ENCODE measurements at places on chromosomes 2 and 18.

GRCh38 chr2:129248198-129248597 is 731.3 kb upstream of the RAB6C start:
- DNase-seq: no peak

- peak; percentile 8 for DNase-seq
Observed at GRCh38 chr18:61554117-61554776, 221.0 kb downstream of the CDH20 start.

DNA sequence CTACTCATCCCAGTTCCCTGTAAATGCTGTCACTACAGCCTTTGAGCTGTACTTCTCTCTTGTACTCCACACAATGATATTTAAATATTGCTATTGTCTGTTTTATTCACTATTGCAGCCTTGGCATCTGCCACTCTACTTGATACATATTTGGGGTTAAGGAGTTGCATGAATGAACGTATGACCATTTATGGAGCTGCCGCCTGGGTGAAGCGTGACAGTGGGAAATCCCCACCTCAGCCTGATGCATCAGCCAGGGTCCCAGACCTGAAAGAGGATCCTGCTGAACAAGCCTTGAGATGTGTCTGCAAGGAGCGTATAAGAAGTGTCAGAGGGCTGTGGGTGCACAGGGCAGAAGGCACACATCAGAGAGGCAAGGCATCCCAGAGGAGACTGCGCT is 39.1 kb downstream of the MRPL35 start:
- no peak for DNase-seq

DNA sequence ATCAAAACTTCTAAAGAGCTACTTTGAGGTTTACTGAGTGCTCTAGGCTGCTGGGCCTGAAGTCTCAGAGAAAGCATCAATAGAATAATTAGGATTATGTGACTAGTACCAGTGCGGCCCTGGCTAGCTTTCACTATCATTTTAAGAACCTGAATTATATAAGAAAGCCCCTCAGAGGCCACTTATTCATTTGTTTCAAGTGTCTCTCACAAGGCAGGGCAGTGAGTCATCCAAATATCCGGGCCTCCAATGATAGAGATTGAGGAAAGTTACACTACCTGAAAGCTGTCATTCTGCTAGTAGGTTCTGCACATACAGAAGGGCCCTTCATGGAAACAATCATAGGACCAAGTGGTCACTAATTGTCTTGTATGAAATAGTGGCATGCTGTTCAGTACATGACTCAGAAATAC is 193.1 kb downstream of the L3MBTL4 start:
- no peak for DNase-seq

DNA sequence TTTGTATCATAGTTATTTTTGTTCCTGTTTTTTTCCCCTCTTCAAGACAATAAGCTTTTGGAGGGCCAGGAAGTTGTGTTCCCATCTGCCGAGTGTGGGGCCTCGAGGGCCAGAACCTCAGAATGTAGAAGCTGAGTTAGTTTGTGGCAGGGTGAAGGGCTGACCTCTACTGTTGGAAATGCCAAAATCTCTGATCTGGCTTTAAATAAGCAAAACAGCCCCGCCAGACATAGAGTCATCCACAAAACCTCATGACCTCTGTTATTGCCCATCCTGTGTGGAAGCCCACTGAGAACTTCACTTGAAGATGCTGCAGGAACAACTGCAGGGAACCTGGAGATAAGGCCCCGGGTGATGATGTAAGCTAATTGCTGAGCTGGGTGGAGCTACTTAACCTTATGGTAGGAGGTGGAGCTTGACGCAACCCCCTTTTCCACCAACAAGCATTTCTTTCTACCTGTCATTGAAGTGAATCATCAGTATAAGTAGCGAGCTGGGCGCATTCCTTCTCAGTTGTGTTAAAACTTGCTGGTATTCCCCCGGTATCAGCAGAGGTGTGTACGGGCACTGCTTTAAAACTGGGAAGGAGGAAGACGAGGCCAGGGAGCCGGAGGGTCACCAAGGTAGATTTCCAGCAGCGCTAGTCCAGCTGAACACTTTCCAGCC is 177.2 kb downstream of the NEDD4L start:
- DNase-seq: peak; percentile 42

- no peak for DNase-seq
Observed at GRCh38 chr2:199443589-199444130, 14.1 kb downstream of the SATB2 start.

- DNase-seq: no peak
Observed at GRCh38 chr2:19719540-19719939, 182.2 kb downstream of the TTC32 start.

- no peak for DNase-seq
Observed at GRCh38 chr18:57051021-57051656, 95.7 kb upstream of the BOD1L2 start.

DNA sequence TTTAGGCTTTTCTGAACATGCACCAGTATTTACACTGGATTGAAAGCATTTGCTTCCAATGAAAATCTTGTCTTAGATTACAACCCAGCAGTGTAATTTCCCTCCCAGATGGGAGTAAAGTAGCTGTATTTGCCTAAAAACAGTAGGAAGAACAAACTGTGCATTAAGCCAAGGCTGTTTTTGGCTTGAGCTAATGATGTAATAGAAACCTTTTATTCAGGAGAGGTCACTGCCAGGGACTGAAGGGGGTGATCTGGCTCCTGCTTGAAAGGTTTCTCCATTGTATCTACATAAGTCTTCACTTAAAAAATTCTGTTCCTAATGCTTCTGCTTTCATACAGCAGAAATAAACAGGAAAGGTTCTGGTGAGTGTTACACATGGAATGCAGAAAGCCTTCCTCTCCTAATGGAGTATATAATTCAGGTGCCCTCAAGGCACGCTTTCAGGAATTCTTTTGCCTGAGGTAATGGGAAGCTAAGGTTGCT is 74.4 kb downstream of the MEIS1 start:
- no peak for DNase-seq

DNA sequence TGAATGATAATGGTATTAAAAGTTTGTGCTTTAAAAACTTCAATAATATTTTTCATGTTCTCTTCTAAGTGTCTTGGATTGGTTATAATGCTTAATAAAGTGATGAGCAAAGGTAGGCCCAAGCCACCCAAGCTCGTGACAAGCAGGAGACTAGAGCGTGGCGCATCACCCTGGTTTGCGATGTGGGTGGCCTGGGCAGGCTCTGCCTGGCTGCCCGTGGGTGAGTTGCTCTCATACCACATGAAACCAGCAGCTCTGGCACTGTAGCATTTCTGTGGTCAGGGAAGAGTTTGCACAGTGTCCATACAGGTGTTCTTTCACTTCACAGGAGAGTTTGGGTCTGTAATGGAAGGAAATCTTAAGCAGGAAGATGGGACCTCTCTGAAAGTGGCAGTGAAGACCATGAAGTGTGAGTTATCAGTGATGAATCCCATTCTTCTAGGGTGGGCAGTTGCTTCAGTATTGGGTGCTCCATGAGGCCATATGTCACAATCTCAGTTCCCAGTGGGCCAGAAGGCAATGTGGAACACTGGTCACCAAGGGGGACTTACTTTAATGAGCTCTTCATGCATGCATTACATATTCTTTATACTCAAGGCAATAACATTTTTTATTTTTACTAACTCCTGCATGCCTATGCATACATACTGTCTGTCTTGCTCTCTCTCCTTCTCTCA is 51.4 kb upstream of the TMEM87B start:
- DNase-seq: no peak

DNA sequence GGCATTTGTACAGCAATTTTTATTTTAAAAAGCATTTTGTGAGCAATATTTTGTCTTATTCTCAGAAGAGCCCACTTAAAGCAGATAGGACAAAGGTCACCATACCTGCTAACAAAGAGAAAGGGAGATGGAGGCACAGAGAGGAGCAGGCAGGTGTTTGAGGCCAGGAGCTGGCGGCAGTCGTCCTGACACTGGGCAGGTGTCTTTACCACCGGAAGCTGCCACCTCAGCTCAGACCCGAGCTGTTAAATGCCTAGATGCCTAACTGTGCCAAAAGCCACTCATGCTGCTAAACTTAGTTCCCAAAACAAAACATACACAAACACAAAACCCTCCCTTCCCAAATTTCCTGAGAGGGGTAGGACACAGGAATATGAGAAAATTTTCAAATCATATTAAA is 120.9 kb downstream of the CNTNAP5 start:
- no peak for DNase-seq

- no peak for DNase-seq
Observed at GRCh38 chr18:10440884-10441283, 13.6 kb upstream of the APCDD1 start.

DNA sequence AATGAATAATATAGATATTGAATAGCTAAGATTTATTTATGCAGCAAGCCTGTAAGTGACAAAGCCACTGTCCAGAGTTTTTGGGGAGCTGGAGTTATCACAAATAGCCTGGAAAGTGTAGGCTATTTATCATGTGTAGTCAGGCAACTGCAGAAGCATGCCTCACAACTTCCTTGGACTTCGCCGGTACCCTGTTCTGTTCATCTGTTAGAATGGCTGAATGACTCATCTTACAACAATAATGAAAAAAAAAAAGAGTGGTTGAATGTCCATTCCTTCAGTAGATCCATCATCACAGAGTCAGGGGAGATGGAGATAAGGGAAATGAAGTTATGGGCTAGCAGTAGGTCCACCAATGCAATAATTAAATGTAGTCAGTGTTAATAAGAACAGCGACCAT is 24.0 kb upstream of the ATP5MC3 start:
- DNase-seq: no peak

All from hematopoietic multipotent progenitor cell treated with erythropoietin and hydrocortisone succinate and interleukin-3 and kit ligand, for 6 days (in vitro differentiated cells).